Hepatic stellate cell (primary cell): ENCODE measurements at places on chromosomes 4 and X.

DNA sequence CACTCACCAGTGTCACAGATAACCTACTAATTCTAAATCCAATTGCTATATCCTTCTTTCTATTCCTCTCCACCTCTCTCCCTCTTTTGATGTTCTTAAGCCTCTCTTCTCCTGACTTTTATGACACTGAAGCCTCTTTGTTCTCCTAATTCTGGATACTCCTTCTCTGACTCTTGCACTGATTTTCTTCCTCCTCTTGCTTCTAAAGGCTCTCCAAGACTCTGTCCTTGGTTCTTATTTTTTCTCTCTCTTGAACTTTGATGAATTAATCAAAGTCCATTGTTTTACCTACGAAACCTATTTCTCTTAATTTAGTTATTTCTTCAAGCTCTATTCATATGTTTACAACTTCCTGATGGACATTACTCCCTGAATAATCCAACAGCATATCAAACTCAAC lies 95.7 kb upstream of the TSPAN7 start:
- DNase-seq: no peak

GRCh38 chrX:52346174-52347165 lies 22.4 kb upstream of the XAGE2 start:
- DNase-seq: no peak

GRCh38 chr4:7635445-7636239 lies 200.9 kb upstream of the PSAPL1 start:
- no peak for DNase-seq

GRCh38 chr4:32798471-32799159 lies 2078.4 kb downstream of the PCDH7 start:
- DNase-seq: no peak

DNA sequence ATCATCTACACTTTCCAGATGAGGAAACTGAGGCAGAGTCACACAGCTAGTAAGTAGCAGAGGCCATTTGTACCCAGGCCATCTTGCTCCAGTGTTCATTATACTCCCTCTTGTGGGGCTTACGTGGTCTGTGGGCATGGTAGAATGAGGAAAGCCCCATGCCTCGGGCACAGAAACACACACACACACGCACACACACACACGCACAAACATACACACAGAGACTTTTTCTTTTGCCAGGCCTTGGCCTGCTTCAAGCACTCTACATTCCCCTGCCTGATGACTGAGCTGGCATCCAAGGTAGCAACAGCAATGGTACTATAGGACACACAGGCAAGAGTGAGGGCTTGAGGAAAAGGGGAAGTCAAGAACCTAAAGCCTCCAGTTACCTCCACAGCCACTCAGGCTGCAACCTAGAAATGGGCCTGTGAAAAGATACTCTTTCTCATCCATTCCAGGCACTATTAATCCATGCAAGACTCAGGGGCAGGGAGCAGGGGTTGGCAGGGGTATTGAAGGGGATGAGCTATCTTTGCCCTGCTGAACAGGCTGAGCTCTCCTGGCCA lies 43.6 kb downstream of the STARD8 start:
- no peak for DNase-seq

DNA sequence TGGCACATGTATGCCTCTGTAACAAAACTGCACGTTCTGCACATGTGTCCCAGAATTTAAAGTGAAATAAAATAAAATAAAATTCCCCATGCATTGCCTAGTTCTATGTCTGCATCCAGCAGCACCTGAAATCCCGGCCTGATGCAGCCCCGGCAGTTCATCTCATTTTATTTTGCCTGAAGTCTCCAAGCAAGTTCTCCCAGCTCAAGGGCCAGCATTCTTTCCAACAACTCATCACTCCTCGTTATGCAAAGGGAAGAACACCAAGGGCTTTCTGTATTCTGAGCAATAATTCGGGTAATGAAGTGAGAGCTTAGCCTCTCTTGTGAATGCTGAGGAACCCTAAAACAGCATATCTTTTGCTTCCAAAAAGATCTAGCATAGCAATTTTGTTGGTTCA lies 2.7 kb downstream of the ENPP6 start:
- no peak for DNase-seq

DNA sequence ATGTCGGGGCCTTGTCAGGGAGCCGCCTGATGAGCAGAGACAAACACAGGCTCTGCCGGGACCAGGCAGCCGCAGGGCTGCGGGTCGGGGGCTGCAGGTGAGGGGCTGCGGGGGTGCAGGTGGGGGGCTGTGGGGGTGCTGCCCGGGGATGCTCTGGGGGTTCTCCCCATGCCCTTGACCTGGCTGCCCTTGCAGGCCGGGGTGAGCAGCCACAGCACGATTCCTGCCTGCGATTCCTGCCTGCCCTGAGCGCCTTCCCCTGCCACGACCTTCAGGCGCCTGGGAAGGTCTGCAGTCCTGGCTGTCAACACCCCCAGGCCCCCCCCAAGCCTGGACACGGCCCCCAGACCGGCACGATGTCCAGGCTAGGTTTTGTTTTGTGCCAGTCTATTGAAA lies 106.3 kb downstream of the FAM53A start:
- DNase-seq: no peak

DNA sequence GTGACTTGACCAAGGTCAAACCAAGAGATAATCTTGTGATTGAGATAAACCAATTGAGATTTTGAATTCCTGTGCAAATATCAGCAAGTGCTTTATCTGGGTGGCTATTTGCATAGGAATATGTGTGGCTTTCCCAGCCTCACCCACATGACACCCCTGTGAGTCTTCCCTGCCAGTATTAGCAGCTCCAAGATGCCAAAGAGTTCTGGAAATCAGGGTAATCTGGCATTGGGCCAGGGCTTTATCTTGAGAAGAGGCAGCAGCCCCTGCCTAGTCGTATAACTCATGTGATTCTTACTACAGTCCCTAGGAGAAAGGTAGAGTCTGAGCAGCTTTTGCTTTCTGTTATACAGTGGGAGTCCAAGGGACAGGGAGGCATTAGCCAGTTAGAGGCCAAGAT lies 87.7 kb downstream of the RLIM start:
- DNase-seq: no peak
